ENCODE measurements at places on chromosomes 7 and 10. TPM values are rescaled to one million over a fixed set of nuclear protein-coding genes. Genes with fewer than 3 reads are reported as not detected.

The HTR5A gene
- total RNA-seq = not detected

The FZD1 gene
- 11.9 TPM for total RNA-seq

The FAM25A gene
- total RNA-seq = not detected

The LRRC17 gene
- total RNA-seq = 4.5 TPM

The EEPD1 gene
- total RNA-seq = 22.2 TPM

The HOXA2 gene
- not detected for total RNA-seq

The DENND11 gene
- 18.9 TPM for total RNA-seq

The SORBS1 gene
- 557 TPM for total RNA-seq

The GATA3 gene
- total RNA-seq = 8.3 TPM

The CYP2C19 gene
- total RNA-seq = not detected

The FAM241B gene
- total RNA-seq = 1.8 TPM

The CYP17A1 gene
- not detected for total RNA-seq

The FAM237B gene
- not detected for total RNA-seq

The PHYHIPL gene
- total RNA-seq = not detected

The BMI1 gene
- 52.2 TPM for total RNA-seq

The ARL3 gene
- total RNA-seq = 5.3 TPM

The CXCL12 gene
- total RNA-seq = 76.6 TPM

The COPG2 gene
- 23.8 TPM for total RNA-seq

The SGCE gene
- total RNA-seq = 112 TPM

The NPTX2 gene
- 6.8 TPM for total RNA-seq

The MORN4 gene
- 5.6 TPM for total RNA-seq

The CALY gene
- not detected for total RNA-seq

The JCAD gene
- 52.2 TPM for total RNA-seq

The ZPBP gene
- not detected for total RNA-seq

The AKR1C4 gene
- total RNA-seq = not detected

The DHX32 gene
- 21.1 TPM for total RNA-seq

The FGF8 gene
- not detected for total RNA-seq

The MNX1 gene
- total RNA-seq = not detected

The UNCX gene
- total RNA-seq = not detected

The CARD11 gene
- total RNA-seq = 0.65 TPM

The NKX2-3 gene
- total RNA-seq = not detected

The SKIDA1 gene
- total RNA-seq = 1.5 TPM

The WDR11 gene
- 72.9 TPM for total RNA-seq

The GRM3 gene
- not detected for total RNA-seq

The INA gene
- not detected for total RNA-seq

The PSD gene
- 0.75 TPM for total RNA-seq

The SEC24C gene
- total RNA-seq = 41.1 TPM

The KLHDC10 gene
- 29.3 TPM for total RNA-seq

The SCART1 gene
- total RNA-seq = 2.1 TPM

The TUBB8 gene
- total RNA-seq = not detected

Data from subcutaneous adipose tissue (tissue), 4 donors.